ENCODE measurements at places on chromosomes 2 and 18.

GRCh38 chr18:26383454-26384270, 157.4 kb downstream of the TAF4B start:
- DNase-seq = no peak

DNA sequence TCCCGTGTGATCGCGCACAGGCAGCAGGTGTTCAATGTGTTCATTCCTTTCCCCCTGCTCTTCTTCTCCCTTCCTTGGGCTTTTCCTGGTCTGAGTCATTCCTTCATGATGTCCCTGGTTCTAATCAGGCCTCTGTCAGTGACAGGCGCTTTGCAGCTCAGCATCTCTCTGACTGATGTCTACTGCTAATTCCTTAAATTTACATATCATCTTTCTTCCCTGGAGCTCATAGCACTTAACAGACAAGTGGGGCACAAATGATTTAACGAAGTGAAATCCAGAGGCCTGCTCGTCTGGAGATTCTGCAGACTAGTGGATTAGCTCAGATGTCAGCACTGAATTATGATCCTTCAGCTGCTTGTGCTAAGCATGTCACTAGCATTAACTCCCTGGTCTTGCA, 77.9 kb downstream of the NRP2 start:
- no peak for DNase-seq

DNA sequence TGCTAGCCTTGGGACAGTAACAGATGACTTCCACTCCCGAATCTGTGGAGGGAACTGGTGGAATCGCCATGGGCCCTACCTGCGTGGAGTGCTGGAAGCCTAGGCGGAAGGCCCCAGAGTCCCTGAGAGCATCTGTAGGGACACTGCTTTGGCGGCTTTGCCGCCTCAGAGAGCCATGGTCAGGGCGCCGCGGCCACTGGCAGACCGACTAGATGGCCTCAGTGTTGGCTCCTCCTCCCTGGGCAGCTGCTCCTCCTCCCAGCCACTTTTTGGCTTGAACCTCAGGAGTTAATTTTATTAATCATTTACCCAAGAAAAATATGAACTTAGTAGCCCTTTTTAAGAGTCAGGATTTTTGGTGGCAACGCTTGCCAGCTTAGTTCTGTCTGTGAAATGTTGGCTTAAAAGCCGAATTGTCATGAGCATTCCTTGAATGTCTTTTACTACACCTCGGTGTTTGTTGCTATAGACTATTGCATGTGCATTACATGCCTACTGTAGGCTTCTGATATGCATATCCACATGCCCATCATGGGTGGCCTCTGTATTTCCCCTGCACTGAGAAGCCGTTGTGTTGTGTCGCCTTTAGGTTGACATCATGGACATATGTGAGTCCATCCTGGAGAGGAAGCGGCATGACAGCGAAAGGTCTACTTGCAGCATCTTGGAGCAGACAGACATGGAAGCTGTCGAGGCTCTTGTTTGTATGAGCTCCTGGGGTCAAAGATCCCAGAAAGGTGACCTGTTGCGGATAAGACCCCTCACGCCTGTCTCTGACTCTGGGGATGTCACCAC, 2.4 kb downstream of the KLF11 start:
- DNase-seq = no peak

GRCh38 chr2:181459621-181460021, 2.4 kb downstream of the ITGA4 start:
- no peak for DNase-seq

GRCh38 chr2:164847981-164848741, 6.5 kb upstream of the COBLL1 start:
- no peak for DNase-seq

DNA sequence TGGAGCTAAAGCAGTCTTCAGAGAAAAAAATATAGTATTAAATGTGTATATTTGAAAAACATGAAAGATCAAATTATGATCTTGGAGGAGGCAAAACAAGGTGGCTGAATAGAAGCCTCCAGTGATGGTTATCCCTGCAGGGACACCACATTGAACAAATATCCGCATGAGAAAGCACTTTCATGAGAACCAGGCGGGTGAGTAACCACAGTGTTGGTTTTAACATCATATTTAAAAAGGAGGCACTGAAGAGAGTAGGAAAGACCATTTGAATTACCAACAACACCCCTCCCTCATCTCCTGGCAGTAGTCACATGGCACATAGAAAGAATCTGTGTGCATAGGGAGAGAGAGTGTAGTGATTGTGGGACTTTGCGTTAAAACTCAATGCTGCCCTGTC, 759.6 kb upstream of the NRXN1 start:
- no peak for DNase-seq

GRCh38 chr2:218852911-218853667, 6.5 kb upstream of the WNT6 start:
- DNase-seq = peak; percentile 53

GRCh38 chr2:71926089-71926447, 221.6 kb downstream of the CYP26B1 start:
- DNase-seq = no peak

DNA sequence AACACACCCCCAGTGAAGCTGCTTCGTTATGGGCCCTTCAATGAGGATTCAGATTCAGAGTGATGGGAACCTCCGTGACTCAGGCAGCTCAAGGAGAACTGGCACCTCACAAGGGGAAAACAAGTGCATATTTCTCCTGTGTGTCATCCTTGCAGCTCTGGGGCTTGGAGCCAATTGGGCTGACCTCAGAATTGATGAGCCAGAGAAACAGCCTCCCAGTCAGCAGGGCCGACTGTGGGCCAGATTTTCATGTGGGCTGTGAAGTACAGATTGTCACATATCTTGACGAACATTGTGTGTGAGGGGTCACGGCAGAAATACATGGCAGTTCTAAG, 189.6 kb upstream of the SP5 start:
- no peak for DNase-seq

DNA sequence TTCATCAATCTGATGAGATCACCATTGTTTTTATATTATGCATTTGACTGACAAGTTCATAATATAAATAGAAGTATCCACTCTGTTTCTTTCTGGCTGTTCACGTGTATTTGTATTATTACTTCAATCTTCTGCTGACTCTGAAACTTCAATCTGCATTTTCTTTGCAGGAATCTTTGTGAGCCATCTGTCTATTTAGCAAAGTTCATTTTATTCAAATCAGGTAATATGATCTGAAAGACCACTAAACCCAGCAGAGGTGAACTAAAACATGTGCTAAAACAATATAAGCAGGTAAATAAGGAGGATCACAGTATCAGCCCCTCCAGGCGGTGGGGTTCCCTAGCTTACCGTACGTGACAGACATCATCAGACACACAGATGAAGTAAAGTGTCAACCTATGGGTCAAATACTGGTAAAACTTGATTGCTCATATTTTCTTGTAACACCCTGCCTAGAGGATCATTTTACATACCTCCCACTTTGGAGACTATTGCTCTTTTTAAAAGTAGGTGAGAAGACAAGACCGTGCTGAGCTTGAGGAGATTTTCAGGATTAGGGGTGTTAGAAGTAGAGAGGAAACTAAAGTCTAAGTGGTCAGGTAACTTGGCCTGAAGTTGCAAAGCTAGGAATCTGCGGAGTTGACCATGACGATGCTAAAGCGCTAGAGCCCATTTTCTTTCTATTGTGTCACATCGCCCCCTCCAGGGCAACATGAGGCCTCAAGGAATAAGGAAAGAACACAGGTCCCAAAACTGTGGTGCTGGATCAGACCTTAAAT, 9.0 kb downstream of the DTNB start:
- DNase-seq = no peak

DNA sequence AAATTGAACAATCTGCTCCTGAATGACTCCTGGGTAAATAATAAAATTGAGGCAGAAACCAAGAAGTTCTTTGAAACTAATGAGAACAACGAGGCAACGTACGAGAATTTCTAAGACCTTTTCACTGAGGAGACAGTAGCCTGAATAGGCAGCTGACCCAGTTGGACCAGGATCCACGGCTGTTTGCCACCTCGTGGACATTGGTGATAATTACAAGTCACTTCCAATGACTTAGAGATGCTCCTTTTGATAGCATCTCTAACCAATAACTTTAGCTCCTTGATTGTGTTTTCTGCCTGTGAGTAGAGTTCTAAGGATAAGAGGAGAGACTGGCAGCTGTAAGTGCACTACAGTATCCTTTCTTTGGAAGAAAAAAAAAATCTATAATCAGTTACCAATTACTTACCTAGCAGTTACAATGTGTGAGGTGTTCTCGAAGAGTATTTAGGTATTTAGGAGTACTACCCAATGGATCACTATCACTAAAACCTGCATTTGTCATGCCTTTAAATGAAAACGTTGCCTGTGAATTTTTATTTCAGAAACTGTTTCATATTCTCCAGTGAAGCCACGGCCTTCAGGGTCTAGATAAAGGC, 31.3 kb upstream of the CNTNAP5 start:
- DNase-seq = no peak

GRCh38 chr2:9206991-9207640, 504 bp downstream of the ASAP2 start:
- no peak for DNase-seq
